ENCODE measurements at places on chromosomes 1 and 21.

DNA sequence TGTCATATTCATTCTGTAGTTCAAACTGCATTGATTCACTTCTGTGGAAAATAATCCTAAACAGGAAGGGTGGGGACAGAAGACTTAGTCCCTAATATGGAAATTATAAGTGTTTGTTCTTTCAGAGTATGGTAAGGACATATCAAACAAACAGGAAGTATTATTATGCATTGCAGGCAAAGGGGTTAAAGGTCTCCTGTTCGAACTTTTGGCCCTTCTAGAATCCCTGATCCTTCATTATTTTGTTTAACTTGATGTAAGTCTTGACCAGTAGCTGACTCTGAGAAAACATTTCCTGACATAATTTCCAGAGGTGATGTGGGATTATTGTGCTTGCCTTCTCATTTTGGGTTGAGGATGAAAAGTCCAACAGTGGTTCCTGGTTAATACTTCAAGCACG lies 215.4 kb upstream of the ADGRL2 start:
- DNase-seq, result no peak

DNA sequence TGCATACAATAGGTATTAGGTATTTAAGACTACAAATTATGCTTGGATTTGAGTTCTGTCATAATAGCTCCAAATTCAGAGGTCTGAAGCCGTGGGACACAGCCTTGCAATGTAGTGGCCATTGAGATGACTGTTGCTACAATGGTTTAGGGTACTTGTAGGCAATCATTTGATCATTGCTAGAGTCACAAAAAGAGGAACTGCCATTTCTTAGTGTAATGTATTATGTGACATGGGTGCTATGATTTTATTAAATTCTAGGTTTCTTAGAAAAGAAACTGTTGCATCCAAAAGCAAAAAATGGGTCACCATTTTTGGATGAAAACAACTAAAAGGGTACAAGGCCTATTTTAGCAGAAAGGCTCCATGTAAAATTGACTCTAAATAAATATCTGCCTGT lies 129.9 kb upstream of the ZNF644 start:
- DNase-seq, result no peak

DNA sequence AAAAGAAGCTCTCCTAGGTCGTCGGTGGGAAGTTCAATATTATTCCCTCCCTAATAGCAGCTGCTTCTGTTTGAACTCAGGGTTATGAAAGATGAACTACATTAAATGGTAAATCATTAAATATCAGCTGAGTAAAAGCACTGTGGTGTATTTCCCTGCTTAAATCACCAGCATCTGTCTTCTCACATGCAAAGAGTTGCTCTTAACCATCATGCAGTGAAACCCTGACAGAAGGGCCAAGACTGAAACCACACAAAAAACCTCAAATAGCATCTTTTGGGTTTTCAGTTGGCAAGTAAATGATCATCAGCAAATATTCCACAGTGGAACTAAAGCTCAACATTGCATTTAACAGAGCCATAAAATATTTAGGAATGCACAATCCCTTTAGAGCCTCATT lies 380.0 kb upstream of the ADGRL2 start:
- no peak for DNase-seq

- no peak for DNase-seq
These were observed 176.9 kb downstream of the CTH start for GRCh38 chr1:70587872-70588366.

GRCh38 chr1:179025975-179026812 lies 500 bp downstream of the FAM20B start:
- peak; percentile 63 for DNase-seq

DNA sequence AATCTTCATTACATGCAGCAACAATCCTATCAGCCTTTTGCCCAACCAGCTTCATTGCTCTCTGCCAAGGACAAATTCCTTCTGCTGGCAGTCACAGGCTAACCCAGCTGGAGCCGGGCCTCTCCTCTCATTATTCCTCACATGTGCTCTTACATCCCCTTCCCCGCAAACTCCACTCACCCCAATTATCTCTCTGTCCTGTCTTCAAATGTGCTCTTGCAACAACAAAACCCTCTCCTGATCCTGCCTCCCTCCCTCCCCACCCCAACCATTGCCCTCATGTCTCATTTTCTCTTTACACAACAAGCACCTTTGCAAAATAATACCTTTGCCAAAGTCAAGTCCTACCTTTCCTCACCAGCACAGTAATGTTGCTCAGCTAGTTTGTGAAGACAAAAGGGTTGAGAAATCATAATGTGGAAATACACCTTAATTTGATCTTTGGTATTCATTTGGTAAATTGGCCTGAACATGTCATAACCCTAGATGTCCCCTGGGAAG lies 36.0 kb upstream of the DHCR24 start:
- DNase-seq, result no peak

GRCh38 chr1:221405146-221405545 lies 336.7 kb downstream of the DUSP10 start:
- no peak for DNase-seq

DNA sequence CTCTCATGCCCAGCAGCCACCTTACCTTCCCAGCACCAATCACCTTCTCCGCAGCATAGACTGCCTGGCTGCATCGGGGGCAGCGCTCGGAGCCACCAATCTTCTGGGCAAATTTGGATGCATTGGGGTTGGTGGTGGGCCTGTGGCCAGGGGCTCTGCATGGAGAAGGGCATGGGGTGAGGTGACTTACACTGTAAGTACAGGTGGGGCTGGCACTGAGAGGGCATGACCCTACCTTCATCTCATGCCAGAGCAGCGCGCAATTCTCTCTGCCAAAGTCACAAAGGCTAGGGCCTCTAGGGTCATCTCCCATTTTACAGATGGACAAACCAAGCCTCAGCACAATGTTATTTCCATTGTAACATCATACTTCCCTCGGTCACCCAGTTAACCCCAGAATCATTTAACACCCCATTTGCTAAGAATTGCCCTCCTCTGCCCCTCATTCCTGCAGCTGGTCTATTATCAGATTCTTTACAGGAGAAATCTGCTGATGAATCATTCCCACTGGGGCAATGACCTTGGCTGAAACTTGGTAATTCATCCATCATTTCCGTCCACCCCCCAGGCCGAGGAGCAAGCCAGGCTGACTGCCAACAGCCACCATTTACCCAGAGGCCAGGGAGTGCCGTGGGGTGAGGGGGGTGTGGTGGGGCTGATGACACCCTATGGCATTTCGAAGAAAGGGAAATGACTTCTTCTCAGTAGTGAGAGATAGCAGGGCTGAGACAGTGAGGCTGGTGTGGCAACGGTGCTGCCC lies 17.9 kb downstream of the CSRP1 start:
- no peak for DNase-seq

DNA sequence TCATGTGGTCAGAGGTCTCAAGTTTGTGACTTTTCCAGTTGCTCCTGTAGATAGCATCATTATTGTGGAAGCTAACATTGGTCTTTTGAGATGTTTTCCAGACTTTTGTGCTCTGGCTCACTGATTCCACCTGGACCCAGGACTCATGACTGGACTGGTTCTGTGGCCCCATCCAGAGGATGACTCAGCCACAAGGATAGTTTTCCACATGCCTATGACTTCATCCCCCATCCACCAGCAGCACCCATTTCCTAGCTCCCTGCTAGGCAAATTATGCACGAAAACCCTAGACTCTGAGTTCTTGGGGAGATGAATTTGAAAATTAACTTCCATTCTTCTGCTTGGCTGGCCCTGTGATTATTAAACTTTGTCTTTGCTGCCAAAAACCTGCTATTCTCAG lies 949.3 kb downstream of the MRPL39 start:
- DNase-seq, result no peak

GRCh38 chr1:66552829-66553228 lies 18.9 kb downstream of the SGIP1 start:
- no peak for DNase-seq

DNA sequence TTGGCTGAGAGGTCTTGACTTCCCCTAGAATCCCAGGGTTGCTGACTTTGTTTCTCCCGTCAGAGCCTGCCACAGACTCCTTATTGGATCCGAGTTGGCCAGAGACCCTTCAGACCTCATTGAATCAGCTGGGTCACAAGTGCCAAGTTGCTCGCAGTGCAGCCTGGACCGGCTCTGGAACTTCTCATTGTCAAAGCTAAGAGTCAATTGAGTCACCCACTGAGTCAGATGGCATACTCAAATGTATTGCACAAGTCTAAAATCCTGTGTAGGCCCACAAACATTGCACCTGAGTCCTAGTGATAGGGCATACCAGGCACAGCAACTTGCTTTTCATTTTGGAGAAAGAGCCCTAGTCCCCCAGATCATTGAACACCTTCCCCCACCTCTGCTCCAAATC lies 20.4 kb upstream of the SCAF4 start:
- no peak for DNase-seq

All from stimulated activated CD8-positive, alpha-beta memory T cell treated with anti-CD3 and anti-CD28 coated beads, Interleukin-15, amount 100 ng/mL, for 4 hours (primary cell).